Stimulated activated memory B cell treated with anti-CD40 and anti-IgM and Interleukin-4, amounts not matched to agents 10 μg/mL and 1 μg/mL and 100 μg/mL, for 72 hours (primary cell): ENCODE measurements at places on chromosomes 12 and 14.

DNA sequence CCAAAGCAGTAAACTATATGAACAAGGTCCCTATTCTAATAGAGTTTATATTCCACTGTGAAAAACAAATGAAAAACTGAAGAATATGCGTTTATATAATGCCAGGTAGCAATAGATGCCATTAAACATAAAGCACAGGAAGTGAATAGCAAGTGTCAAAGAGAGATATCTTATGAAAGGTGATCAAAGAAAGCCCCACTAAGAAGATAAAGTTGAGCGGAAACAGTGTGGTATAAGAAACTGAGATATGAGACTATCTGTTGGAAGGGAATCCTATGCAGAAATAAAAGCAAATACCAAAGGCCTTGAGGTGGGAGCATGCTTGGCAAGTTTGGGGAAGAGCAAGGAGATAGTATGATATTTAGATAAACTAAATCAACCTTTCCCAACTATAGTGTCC lies 123.1 kb upstream of the FAR2 start:
- H3K36me3 ChIP-seq: no peaks in the 10 kb centered on the region
- H3K4me1 ChIP-seq: no peaks in the 10 kb centered on the region
- no peak overlapping the region for H3K4me3 ChIP-seq
- H3K27me3 ChIP-seq: no peaks in the 10 kb centered on the region
- ATAC-seq: no peak
- H3K27ac ChIP-seq: no peak overlapping the region

DNA sequence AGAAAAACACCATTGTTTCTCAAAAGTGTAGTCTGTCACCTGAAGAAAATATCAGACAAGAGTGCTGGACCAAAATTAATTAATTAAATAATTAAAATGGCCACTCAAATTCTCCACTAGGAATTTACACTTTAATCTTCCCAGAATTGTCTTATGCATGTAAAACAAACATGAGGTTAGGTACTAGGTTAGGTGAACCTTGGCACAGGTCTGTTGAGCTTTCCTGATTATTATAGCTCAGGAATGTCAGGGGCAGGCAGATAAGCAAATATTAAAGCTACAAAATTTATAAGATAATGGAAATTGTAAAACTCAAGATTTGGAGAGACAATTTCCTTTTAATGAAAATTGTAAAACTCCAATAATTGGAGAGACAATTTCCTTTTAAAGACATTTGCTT lies 253.2 kb downstream of the BMP4 start:
- H3K4me1 ChIP-seq: no peaks in the 10 kb centered on the region
- H3K36me3 ChIP-seq: no peaks in the 10 kb centered on the region
- H3K27ac ChIP-seq: no peak overlapping the region
- H3K4me3 ChIP-seq: no peak overlapping the region
- ATAC-seq: no peak

DNA sequence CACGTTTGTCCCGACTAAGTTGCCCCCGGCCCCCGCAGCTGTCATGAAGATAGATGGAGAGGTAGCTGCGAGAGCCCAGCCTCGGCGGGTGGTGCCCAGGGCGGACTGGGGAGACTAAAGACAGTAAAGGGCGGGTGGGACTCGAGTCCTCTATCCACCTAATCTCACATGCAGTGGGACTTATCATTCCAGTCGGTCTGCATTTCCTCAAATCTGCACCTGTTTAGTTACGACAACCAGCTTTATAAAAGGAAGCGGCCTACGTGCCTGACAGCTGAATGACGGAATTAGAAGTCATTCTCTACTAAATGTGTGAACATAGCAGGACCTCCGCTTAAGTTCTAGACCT lies 109.8 kb upstream of the EGLN3 start:
- H3K4me3 ChIP-seq: peak overlapping the region; percentile 69
- H3K27me3 ChIP-seq: peaks cover 26% of the 10 kb centered on the region
- H3K36me3 ChIP-seq: no peaks in the 10 kb centered on the region
- peak; percentile 17 for ATAC-seq
- peaks cover 7% of the 10 kb centered on the region for H3K4me1 ChIP-seq

GRCh38 chr14:102629808-102630350 lies 37.4 kb downstream of the RCOR1 start:
- ATAC-seq: no peak
- no peak overlapping the region for H3K4me3 ChIP-seq
- H3K36me3 ChIP-seq: peaks cover 20% of the 10 kb centered on the region
- H3K4me1 ChIP-seq: peaks cover 42% of the 10 kb centered on the region

GRCh38 chr14:57870686-57871457 lies 5.0 kb upstream of the SLC35F4 start:
- ATAC-seq: peak; percentile 43
- H3K4me1 ChIP-seq: no peaks in the 10 kb centered on the region
- H3K27me3 ChIP-seq: peaks cover 9% of the 10 kb centered on the region
- no peak overlapping the region for H3K4me3 ChIP-seq

GRCh38 chr12:104329707-104330532 lies 26.4 kb downstream of the EID3 start:
- peaks cover 36% of the 10 kb centered on the region for H3K36me3 ChIP-seq
- no peak for ATAC-seq
- no peaks in the 10 kb centered on the region for H3K27me3 ChIP-seq

DNA sequence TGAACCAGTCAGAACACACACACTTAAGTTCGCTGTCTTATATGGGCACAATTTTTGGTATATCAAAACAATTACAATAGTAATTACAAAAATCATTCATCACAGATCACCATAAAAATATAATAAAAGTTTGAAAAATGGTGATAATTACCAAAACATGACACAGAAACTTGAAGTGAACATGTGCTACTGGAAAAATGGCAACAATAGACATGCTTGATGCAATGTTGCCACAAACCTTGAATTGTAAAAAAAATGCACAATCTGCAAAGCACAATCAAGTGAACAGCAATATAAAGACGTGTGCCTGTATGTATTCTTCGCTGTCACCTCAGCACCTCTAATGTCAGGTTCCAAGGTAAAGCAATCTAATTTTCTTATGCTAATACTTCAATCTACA lies 117.6 kb downstream of the PRKD1 start:
- H3K27me3 ChIP-seq: no peaks in the 10 kb centered on the region
- no peak for ATAC-seq
- H3K4me1 ChIP-seq: no peaks in the 10 kb centered on the region
- H3K27ac ChIP-seq: no peak overlapping the region
- H3K36me3 ChIP-seq: no peaks in the 10 kb centered on the region
- no peak overlapping the region for H3K4me3 ChIP-seq

GRCh38 chr14:99982537-99983250 lies 82.5 kb upstream of the EVL start:
- peaks cover 20% of the 10 kb centered on the region for H3K4me1 ChIP-seq
- ATAC-seq: peak; percentile 61
- H3K27ac ChIP-seq: no peak overlapping the region

DNA sequence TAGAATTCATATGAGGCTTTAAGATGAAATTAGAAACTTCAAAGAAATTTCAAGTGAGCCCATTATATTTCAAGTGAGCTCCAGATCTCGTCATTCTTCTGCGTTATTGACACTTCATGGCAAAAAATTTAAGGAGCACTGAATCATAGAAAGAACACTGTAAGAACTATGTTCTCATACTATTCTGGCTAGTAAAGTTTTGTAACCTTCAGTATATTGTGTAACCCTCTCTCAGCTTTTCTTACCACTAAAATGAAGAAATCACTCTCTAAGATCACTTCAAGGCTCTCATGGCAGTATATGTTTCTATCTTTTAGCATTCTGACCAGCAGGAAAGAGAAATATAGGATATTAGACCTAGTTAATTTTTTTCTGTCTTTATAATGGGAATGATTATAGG lies 6.3 kb downstream of the GPHN start:
- no peaks in the 10 kb centered on the region for H3K36me3 ChIP-seq
- no peak overlapping the region for H3K4me3 ChIP-seq

- no peak within 1 kb of the TSS for H3K4me3 ChIP-seq
- ATAC-seq: no peak
- no peaks in the 10 kb centered on the region for H3K36me3 ChIP-seq
- peaks cover 6% of the 10 kb centered on the region for H3K4me1 ChIP-seq
- H3K27me3 ChIP-seq: peaks cover 73% of the 10 kb centered on the region
Observed at GRCh38 chr12:6375269-6376078, at the start of gene SCNN1A. Gene SCNN1A, minus strand, starts transcription at chr12:6375563. Its CDS starts 780 bp downstream, at chr12:6374783.

DNA sequence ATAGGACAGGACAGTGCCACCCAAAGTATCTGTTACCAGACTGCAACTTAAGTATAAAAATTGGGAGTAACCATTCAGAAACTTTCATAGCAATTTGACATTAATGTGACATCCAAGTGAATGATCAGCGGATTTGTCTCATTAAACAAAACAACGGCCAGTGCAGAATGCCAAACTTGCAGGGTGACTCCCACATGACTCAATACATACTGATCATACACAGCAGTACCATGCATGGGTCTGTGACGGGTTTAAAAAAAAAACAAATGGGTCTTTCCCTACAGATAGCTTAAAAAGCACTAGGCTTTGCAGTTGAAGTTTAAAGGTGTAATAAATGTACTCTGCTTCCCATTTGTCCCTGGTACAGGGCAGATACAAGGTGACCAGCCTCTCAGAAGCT lies 116.6 kb downstream of the SLC35F4 start:
- no peaks in the 10 kb centered on the region for H3K36me3 ChIP-seq
- H3K4me3 ChIP-seq: no peak overlapping the region

GRCh38 chr12:38639625-38640024 lies 265.8 kb downstream of the CPNE8 start:
- H3K4me3 ChIP-seq: no peak overlapping the region
- H3K27me3 ChIP-seq: no peaks in the 10 kb centered on the region
- no peaks in the 10 kb centered on the region for H3K36me3 ChIP-seq
- H3K27ac ChIP-seq: no peak overlapping the region
- H3K4me1 ChIP-seq: no peaks in the 10 kb centered on the region
- ATAC-seq: no peak

DNA sequence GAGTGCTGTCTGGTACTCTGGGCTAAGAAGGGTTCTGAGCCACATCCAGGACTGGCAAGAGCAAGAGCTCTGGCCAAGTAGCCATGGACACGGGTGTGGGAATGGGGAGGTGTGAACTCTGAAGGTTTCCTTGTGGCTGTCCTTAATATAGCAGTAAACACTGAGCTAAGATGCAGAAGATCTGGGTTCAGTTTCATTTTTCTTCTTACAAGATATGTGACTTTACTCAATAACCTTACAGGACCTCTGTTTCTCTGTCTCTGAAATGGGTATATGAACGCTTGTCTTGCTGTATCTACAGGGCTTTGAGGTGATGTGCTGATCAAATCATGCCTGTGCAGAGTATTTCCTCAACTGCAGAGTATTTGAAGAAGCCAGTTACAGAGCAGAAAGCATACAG lies 521.2 kb downstream of the VRK1 start:
- H3K27me3 ChIP-seq: no peaks in the 10 kb centered on the region
- H3K36me3 ChIP-seq: no peaks in the 10 kb centered on the region
- no peaks in the 10 kb centered on the region for H3K4me1 ChIP-seq

DNA sequence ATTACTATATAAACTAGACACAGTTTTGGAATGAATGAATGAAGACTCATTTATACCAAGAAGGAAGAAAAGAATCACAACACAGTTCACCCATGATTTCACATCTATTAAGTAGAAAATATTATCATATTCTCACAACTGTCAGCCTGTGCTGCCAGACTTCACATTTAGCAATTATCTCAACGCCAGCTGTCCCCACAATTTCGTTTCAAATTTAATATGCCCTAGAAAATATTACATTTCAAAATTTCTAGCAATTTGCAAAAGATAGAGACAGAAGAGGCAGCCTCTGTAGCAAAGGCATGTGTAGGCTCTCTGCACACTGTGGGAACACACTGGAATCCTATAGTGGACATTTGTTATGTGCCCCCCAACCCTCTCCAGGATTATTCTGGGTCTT lies 83.6 kb downstream of the ANKS1B start:
- H3K36me3 ChIP-seq: no peaks in the 10 kb centered on the region
- no peak overlapping the region for H3K27ac ChIP-seq
- ATAC-seq: no peak
- H3K4me3 ChIP-seq: no peak overlapping the region
- H3K4me1 ChIP-seq: no peaks in the 10 kb centered on the region

- H3K27me3 ChIP-seq: peaks cover 14% of the 10 kb centered on the region
- no peak for ATAC-seq
Observed at GRCh38 chr12:21780786-21781185, 6.3 kb upstream of the KCNJ8 start.

DNA sequence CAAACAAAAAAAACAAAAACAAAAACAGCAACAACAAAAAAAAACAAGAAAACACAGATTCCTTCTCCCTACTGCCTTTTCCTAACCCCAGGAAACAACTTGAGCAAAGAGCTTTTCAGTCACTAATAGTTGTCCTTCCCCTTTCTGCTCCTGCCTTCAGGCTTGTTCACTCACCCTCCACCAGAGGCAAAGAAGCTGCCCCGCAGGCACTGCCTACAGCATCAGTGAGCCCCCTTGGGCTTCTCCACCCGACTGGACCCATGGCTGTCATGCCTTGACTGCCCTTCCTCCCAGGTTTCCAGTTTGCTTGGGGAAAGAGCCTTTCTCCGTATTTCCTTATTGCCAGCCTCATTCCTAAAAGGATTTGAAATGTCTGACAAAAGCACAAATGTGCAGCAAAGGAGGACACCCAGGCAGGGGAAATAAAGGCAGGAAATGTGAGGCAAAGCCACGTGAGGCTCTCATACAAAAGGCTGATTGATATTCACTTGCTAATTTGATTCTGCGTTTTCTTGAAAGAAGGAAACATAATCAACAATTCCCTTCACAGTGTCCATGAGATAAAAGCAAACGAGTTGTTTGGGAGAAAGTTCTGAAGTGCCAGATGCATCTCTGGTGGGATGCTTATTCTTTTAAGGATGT lies 85.7 kb downstream of the GPATCH2L start:
- no peak for ATAC-seq
- peaks cover 43% of the 10 kb centered on the region for H3K36me3 ChIP-seq
- H3K27me3 ChIP-seq: no peaks in the 10 kb centered on the region
- no peak overlapping the region for H3K4me3 ChIP-seq
- H3K27ac ChIP-seq: no peak overlapping the region
- peaks cover 12% of the 10 kb centered on the region for H3K4me1 ChIP-seq

DNA sequence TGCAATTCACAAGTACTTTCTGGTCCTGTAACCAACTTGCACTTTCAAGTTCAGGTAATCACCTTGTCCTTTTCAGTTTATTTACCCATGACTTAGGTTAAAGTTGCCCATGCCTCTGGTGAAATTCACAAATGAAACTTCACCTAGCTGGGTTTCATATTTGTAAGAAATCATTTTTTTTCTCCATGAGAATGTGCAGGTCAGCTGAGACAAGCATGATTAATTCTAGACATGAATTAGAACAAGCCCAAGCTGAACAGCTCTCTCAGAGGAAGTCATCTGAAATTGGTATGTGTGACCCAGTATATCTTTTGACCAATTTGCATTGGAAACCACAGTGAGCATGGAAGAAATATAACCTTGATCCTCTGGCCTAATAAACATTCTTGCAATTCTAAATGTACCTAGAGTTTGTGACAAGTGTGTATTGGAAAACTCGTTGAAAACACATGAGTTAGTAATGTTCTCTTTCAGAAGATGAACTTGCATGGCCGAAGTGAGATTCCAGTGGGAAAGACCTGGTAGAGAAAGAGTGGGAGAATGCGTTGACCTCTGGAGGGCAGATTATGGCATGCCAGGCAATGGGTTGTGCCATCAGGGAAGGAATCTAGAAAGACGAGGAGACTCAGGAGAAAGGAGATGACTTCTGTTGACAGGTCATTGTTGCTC lies 486.5 kb downstream of the ZFP36L1 start:
- H3K27me3 ChIP-seq: no peaks in the 10 kb centered on the region
- H3K4me3 ChIP-seq: peak overlapping the region; percentile 4
- peaks cover 48% of the 10 kb centered on the region for H3K4me1 ChIP-seq
- H3K36me3 ChIP-seq: peaks cover 7% of the 10 kb centered on the region
- ATAC-seq: peak; percentile 90

GRCh38 chr14:99478128-99478527 lies 2.5 kb downstream of the SETD3 start:
- ATAC-seq: no peak
- peaks cover 6% of the 10 kb centered on the region for H3K36me3 ChIP-seq
- H3K4me3 ChIP-seq: no peak overlapping the region
- no peaks in the 10 kb centered on the region for H3K27me3 ChIP-seq
- peaks cover 36% of the 10 kb centered on the region for H3K4me1 ChIP-seq
